Peyer's patch (tissue), 4 donors: ENCODE measurements at places on chromosomes 1 and 21. TPM values are rescaled to one million over a fixed set of nuclear protein-coding genes. Genes with fewer than 3 reads are reported as not detected.

GRCh38 chr21:38120984-38121855 lies 135.6 kb upstream of the KCNJ15 start:
- DNase-seq: no peak

- DNase-seq: no peak
Observed at GRCh38 chr1:8815582-8816151, 1.8 kb downstream of the RERE start.

DNA sequence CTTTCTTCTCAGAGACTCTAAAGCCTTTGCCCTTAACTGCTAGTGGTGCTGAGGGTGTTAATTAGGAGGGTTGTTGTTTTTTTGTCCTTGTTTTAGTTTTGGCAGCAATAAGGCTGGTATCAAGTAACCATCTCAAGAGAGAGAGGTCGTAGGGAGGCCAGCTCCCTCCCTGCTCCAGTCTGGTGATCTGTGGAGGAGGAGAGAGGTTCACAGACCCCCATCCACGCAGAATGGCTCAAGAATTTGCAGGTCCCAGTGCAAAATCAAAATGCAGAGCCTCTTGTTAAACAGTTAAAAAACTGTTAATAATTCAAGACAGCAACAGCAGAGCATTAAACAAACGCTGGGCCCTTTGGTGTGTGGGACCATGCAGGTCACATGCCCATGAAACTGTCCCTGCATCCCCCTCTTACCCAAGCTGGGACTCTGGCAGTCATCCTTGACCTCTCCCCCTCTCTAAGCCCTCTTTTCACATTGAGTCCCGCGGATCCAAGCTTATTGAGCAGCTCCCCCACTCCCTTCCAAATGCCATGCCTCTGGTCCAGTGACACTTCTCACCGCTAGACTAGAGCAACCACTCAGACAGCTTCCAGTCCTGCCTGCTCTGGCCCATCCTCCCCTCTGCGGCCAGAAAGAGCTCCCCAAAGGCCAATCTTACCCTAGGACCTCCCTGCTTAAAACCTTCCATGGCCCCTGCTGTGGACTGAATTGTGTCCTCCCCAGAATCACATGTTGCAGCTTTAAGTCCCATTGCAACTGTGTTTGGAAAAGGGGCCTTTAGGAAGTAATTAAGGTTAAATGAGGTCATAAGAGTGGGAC lies 47.7 kb upstream of the RPL11 start:
- no peak for DNase-seq

GRCh38 chr1:89280766-89281165 lies 8.1 kb upstream of the GBP5 start:
- DNase-seq: no peak

- DNase-seq: no peak
Observed at GRCh38 chr21:34517491-34518245, 5.7 kb upstream of the KCNE1 start.

DNA sequence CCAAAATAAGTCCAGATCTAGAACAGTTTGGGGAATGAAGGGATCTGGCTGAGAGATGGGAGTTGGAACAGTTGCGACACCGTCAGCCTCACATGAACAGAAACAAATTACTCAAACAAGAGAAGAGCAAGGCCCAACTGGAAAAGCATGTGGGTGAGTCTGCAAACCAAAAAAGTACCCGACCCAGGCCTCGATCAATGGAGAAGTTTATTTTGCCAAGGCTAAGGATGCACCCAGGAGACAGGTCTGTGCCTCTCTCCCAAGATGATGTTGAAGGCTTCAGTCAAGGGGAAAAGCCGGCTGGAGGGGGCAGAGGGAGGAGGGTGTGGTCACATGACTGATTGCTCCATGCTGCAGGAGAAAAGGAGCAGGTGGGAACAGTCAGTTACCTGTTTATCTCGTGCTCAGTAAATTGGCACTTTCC lies 42.3 kb downstream of the KRTAP10-1 start:
- DNase-seq: no peak

GRCh38 chr1:18764362-18764761 lies 95.1 kb downstream of the TAS1R2 start:
- DNase-seq: no peak

Gene TAL1
- total RNA-seq: 2.1 TPM

Gene SIM2
- total RNA-seq: not detected

Gene TFF3
- total RNA-seq: 178 TPM

Gene MAN1C1
- total RNA-seq: 9.0 TPM
